ENCODE measurements at places on chromosomes 12 and 14. TPM values are rescaled to one million over a fixed set of nuclear protein-coding genes. Genes with fewer than 3 reads are reported as not detected.

NRL gene
- total RNA-seq, result 1.2 TPM

SIRT4 gene
- 2.0 TPM for total RNA-seq

NOS1 gene
- not detected for total RNA-seq

LHX5 gene
- total RNA-seq, result not detected

- no peak for DNase-seq
Observed at GRCh38 chr14:64861916-64862315, 17.8 kb downstream of the SPTB start.

- DNase-seq, result no peak
Observed at GRCh38 chr12:43325786-43326185, 226.2 kb downstream of the ADAMTS20 start.

DNA sequence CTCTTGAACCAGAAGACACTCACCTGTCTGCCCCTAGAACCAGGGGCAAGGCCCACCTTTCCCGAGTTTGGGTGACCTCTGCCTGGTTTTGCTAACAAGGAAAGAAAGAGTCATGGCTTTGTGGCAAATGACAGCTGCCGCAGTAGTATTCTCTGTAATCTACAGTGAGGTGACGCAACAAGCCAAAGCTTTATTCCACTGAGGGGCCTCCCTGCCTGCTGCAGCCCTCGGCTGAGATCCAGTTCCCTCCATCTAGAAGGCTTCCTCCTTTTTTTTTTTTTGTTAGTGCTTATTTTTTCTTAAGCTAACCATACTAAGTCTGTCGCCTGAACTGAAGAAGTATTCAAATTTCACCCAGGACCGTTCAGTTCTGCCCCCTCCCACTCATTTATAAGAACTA lies 142.3 kb upstream of the TMCC3 start:
- no peak for DNase-seq

DNA sequence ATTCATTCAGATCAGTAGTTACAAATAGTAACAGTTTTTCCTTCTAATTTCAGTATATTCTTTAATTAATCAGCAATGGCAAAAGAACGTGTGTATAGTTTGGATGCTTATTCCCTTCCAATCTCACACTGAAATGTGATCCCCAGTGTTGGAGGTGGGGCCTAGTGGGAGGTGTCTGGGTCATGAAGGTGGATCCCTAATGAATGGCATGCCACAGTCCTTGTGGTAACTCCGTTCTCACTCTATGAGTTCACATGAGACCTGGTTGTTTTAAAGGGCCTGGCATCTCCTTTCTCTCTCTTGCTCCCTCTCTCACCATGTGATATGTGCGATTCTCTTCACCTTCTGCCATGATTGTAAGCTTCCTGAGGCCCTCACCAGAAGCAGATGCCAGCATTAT lies 18.9 kb upstream of the SYNDIG1L start:
- DNase-seq, result no peak

- DNase-seq, result no peak
Observed at GRCh38 chr12:115452751-115453281, 768.8 kb upstream of the TBX3 start.

- DNase-seq, result peak; percentile 48
Observed at GRCh38 chr12:103901518-103902173, 28.6 kb upstream of the HSP90B1 start.

- DNase-seq, result no peak
Observed at GRCh38 chr12:26172539-26172938, 22.8 kb upstream of the SSPN start.

DNA sequence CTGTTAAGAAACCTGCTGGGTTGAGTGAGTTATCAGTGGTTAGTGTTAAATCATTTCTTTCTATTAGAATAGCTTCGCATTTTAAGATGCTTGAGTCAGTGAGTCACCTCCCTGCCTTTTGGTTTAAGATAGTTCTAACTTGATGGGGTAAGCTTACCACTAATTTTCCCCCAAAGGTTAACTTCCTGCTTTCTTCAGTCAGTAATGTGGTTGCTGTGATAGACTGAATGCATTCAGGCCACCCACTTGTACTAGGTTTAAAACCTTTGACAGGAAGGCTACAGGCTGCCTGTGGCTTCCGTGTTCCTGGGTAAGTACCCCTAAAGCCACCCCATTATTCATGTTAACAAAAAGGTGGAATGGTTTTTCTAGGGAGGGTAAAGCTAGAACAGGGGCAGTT lies 25.3 kb downstream of the CLEC2A start:
- peak; percentile 24 for DNase-seq

DNA sequence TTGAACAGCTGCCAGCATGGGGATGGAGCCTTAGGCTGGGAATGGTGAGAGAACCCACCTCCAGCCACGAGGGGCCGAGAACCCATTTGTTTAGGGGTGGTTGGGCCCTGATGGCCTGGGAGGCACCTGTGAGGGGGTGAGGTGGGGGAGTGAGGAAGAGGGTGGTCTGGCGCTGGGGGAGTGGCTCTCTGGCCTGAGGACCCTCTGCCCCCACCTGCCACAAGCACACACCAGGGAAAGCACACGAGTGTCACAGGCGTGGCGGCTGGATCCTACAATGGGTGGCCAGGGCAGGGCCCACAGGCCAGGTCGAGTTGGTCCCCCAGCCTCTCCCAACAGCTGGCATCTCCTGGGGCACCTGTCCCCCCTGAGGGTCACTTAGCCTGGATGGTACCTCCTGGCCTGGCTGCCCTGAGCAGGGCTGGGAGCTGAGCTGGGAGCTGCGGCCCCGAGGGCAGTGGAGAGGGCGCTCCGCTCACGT lies 340.5 kb downstream of the TMEM121 start:
- no peak for DNase-seq

- DNase-seq, result no peak
Observed at GRCh38 chr12:80861641-80862378, 75.9 kb downstream of the LIN7A start.

GRCh38 chr14:54579621-54580020 lies 12.7 kb downstream of the SAMD4A start:
- no peak for DNase-seq
